ENCODE measurements at places on chromosomes 1 and 21.
A peak's percentile ranks its signal among the peaks of the same experiment; 100 is the strongest.

- DNase-seq = no peak
These were observed 1.5 kb downstream of the LHX8 start for GRCh38 chr1:75135573-75136194.

DNA sequence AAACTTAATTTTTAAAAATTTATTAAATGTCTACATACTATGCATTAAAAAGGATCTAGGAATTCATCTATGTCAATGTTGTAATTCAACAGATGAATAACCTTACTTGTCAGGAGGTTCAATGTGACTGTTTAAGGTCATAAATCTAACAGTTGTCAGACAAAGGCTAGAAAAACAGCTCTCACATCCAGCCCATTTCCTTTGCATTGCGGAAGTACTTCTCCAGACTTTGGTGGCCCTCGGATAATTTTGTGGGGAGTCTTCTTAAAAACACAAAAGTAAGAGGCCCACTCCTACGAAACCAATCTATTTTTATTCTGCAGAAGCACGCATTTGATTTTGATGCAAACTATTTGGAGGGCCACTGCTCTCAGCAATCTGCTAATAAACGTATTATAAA, 122.6 kb upstream of the CHRM3 start:
- no peak for DNase-seq

DNA sequence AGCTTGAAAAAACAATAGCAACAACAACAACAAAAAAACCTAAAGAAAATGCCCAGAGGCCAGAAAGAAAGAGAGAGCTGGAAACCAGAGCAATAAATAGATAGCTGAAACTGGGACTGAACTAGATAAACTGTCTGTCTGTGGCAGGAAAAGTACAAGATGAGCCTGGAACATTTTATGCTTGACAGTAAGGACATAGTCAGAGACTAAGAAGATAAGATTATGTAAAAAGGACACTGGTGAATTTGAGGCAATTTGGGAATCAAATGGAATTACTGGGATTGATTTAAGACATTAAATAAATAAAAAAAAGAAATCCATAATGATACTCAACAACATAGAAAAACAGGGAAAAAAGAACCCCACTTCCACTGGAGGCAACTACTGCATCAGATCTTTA, 1.7 kb upstream of the KIFAP3 start:
- no peak for DNase-seq

DNA sequence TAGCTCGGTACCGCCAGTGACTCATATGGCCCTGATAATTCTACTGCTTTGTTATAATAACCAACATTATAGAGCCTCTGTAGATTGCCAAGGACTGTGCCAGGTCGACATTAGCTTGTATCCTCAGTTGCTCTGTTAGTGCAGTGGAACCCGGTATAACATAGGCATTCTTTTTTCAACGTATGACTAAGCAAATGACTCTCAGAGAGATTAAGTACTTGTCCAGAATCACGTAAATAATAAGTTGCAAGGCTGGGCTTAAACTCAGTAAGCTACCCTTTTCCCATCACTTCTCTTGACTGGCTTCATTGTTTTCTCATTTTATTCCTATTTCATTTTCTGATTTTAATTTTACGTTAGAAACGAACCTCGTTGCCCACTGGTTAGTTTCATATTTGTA, 85.1 kb downstream of the UBE4B start:
- DNase-seq = no peak

GRCh38 chr1:161070761-161071160, 1.1 kb upstream of the ARHGAP30 start:
- DNase-seq = no peak

DNA sequence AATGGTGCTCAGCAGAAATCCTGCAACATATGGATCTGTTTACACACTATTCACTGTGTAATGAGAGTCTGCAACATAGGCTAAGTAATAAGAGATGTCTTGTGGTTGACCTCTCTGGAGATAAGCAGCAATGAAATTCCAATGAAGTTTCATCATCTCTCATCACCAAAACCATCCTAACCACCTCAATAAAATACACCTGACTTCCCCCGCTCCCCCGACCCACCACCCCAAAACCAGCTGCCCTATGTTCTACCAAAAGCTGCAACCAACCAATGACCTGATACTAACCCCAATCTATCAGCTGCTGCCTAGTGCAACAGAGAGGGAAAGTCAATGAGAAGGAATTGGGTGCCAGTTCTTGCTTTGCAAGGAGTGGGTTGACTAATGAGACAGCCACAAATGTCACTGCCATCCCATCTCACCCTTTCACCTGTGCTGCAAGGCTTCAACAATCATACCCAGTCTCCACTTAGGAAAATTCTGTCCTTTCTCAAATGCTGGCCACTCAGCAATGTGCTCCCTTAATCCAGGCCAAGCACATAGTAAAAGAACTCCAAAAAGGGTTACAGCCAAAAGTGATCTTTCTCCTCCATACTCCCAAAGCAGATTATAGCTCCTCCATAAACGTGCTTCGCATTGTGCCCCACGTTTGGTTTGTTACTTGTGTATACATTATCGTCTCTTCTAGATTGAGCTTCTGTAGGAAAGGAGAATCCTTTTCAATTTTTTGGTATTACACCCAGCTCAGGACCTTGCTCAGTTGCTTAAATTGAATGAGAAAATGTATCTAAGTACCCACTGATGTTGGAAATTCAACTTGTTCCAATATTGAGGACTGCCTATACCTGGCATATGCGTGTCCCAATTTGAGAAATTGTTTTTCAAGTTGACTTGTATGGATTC, 29.0 kb downstream of the MRPL39 start:
- no peak for DNase-seq

- DNase-seq = no peak
These were observed 96.8 kb downstream of the NRIP1 start for GRCh38 chr21:14968029-14968428.

DNA sequence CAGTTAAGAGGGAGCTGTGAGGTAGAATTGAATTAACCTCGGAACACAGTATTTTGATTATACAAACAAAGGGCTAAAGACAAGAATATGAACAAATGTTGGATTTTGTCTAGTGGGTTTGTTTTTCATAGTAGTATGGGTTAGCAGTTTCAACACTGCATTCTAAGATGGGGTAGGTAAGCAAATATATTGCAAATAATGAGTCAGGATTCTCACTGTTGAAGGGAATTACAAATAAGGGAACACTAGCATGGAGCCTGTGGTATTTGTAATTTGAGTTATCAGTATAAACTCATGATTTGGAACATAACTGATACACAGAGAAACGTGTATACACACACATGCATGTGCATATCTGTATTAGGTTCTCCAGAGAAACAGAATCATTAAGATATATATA, 44.5 kb downstream of the CD55 start:
- no peak for DNase-seq

DNA sequence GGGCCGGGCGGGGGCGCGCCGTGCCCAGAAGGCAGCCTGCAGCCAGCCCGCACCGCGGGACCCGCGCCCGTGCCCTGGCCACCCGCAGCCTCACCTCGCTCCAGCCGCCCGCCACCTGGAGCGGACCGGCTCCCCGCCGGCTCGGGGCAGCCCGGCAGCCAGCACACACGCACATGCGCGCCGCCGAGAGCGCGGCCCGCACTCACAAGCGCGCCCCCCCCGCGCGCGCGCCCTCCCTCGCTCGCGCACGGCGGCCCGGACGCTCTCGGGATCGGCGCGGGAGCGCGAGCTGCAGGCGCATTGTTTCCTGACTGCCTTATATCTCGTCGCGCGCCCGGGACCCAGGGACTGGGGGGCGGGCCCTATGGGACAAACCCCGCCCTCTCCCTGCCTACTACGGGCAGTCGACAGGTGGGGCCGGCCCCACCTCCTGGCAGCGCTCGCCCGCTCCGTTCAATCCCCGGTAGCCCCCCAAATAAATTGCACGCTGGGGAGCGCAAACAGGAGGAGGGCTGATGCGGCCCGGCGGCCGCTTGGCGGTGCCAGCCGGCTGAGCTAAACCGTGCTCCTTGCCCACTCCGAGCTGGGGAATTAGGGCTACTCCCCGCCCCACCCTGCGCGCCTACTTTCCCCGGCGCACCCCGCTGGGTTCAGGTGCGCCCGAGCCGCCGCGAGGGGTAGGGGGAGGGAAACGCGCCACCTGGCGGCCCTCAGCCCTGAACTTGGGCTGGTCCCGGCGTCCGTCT, at the start of gene MYCL:
Gene MYCL (minus strand): TSS at position 204 of the 746 bp plus-strand sequence. CDS start 483 bp downstream, outside the sequence.
- DNase-seq = peak; percentile 82

DNA sequence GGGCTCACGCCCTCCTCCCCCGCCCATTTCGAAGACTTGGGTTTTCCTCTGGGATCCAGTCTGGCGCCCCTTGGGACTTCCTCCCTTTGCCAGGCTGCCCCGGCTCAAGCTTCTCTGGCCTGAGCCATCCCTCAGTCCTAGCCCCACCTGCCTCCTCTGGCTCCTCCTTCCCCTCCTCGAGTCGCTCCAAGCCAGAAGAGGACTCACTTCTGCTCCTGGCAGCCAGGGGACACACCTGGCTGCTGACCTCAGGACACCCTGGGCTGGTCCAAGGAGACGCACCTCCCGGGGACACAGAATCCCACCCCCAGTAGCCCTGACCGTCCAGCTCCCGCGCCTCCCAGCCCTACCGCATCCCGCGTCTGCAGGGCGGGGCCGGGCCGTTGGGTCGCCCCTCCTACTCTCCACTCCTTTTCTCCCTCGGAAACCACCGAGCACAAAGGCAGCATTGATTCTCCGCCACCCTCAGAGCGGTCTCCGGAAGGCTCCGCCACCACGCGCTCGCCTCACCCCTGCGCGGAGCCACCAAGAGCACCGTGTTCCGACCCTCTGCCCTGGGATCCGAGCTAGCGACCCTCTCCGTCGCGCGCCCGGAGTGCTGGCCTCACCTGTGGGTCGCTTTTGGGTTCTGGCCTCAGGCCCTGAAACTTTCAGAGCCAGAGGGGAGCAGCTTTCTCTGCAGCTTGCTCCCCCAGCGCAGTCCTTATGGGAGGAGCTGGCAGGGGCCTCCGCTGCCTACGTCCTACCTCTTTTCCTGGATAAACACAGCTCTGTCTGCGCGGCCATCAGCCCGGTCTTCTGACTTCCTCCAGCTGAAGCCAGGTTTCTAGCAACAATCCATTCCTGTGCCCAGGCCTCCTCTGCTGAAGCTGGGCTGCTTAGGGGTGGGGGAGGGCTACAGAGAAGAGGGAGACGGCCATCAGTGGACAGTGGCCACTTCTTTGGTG, at the start of gene C2CD4D:
Gene C2CD4D (minus strand): TSS at position 364 of the 947 bp plus-strand sequence. CDS start 831 bp downstream, outside the sequence.
- DNase-seq = no peak

- no peak for DNase-seq
These were observed 58.2 kb downstream of the FNBP1L start for GRCh38 chr1:93506126-93506525.

DNA sequence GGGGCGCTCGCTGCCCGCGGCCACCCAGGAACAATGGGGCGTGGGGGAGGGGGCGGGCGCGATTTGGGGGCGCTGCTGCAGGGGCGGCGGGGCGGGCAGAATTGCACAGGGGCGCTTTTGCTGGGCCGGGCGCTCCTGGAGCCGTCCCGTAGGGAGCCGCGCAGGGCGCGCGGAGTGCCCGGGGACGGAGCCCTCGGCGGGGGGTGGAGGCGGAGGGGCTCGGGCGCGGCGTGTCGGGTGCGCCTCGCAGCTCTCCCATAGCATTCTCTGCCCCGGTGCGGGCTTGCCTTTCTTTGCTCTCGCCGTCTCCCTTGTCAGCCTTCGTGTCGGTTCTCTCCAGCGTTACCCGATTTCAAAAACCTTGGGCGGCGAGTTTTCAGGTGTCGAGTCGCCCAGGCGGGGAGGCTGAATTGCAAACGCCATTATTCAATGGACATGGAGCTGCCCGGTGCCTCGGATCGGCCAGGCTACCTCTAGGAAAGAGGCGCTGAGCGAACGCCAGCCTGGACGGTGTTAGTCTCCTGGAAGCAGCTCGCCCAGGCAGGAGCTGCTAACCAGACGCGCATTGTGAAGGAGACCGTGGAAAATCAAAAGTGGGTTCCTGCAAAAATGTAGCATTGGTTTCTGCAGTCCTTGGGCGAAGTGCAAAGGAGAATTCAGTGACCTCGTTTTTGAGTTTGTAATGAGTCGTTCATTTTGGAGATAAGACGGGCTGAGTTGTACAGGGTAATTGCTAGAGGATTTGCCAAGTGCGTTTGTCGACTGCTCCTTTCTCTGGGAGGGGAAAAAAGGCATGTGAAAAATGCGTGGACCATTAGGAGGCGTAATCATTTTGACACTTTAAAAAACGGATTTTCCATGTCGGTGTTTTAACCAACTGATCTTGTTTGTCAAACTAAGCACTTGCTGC, 626 bp downstream of the CXADR start:
- DNase-seq = peak; percentile 27

- no peak for DNase-seq
These were observed 10.2 kb downstream of the PRKAB2 start for GRCh38 chr1:147162093-147162492.

DNA sequence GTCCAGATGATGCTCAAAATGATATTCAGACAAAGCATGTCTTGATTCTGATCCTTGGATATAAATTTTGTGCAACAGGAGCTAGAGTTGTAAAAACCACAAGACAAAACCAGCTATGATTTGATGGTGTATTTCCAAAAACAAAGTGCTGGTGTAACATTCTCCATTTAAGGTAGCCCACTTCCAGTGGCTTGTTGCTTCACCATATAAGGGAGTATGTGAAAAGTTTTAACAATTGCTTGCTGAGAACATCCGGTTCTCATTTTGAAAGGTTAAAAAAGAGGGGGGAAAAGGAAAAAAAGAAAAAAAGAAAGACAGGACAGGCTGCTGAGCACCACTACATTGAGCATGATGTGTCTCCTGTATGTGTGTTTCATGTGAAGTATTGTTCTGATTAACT, 123.6 kb downstream of the MACF1 start:
- DNase-seq = no peak

- peak; percentile 84 for DNase-seq
These were observed 9.7 kb upstream of the UMODL1 start for GRCh38 chr21:42061195-42061985.

GRCh38 chr1:72557446-72558049, 275.2 kb upstream of the NEGR1 start:
- no peak for DNase-seq

GRCh38 chr1:6317098-6317760, 56.3 kb upstream of the GPR153 start:
- DNase-seq = no peak

GRCh38 chr1:61344696-61345095, 262.3 kb downstream of the NFIA start:
- no peak for DNase-seq

DNA sequence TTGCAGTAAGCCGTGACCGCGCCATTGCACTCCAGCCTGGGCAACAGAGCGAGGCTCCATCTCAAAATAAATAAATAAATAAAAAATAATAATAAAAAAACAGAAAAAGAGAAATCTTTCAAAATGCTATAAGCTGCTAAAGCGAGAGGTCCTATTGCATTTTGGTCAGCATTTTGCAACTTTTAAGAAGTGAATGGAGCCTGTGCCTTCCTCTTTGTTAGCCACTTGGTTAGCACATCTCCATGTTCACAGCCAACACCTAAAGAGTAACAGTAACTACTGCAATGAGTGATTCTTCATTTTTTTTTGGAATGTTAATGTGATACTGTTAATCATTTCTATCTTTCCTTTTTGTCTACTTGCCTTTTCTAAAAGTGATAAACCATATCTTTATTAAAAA, 80.6 kb downstream of the ERG start:
- no peak for DNase-seq

Measured in GM12891 (cell line).